Purkinje cell (primary cell): ENCODE measurements at places on chromosomes 16 and 17. TPM values are rescaled to one million over a fixed set of nuclear protein-coding genes. Genes with fewer than 3 reads are reported as not detected.

Gene KRTAP1-5
- polyA plus RNA-seq = not detected in 2 replicates

Gene DVL2
- 0.91 and 1.8 TPM in 2 replicates for polyA plus RNA-seq

Gene PPY
- polyA plus RNA-seq = not detected in 2 replicates

Gene KRT33A
- polyA plus RNA-seq = not detected in 2 replicates

Gene NR1D1
- 5.1 and 10.0 TPM in 2 replicates for polyA plus RNA-seq
